Activated T-cell treated with anti-CD3 and anti-CD28 coated beads, Interleukin-2, amount 50 U/mL, for 72 hours (primary cell): ENCODE measurements at places on chromosomes 11 and 22. TPM values are rescaled to one million over a fixed set of nuclear protein-coding genes. Genes with fewer than 3 reads are reported as not detected.

Gene POU2AF3
- total RNA-seq, result 0.32 TPM

Gene CDPF1
- total RNA-seq, result 14.9 TPM

DNA sequence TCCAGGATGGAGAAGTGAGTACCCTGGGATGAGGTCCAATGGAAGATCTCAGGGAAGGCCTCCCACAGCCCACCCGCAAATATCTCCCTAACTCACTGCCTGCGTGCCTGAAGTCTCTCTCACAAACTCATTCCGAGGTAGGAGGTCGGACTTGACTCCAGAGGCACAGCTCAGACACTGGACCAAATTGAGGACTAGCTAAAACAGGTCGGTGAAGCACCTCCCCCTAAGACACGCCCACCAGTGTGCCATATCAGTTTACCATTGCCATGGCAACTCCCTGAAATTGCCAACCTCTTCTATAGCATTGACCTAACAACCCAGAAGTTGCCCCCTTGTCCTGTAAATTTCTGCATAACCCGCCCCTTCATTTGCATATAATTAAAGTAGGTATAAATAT, 17.5 kb downstream of the RPL3 start:
- H3K4me1 ChIP-seq, result peaks cover 9% of the 10 kb centered on the region
- H3K27me3 ChIP-seq, result peaks cover 28% of the 10 kb centered on the region
- H3K36me3 ChIP-seq, result no peaks in the 10 kb centered on the region
- no peak overlapping the region for H3K4me3 ChIP-seq

- no peaks in the 10 kb centered on the region for H3K36me3 ChIP-seq
- no peak overlapping the region for H3K27ac ChIP-seq
- peaks cover 3% of the 10 kb centered on the region for H3K4me1 ChIP-seq
Measured at GRCh38 chr22:30233582-30233981, 13.0 kb downstream of the LIF start.

- no peaks in the 10 kb centered on the region for H3K4me1 ChIP-seq
- no peak overlapping the region for H3K27ac ChIP-seq
- H3K4me3 ChIP-seq, result no peak overlapping the region
- H3K27me3 ChIP-seq, result peaks cover 38% of the 10 kb centered on the region
Measured at GRCh38 chr11:60235321-60235720, 7.6 kb downstream of the MS4A4E start.

GRCh38 chr22:29062286-29062821, 723 bp upstream of the C22orf31 start:
- H3K27me3 ChIP-seq, result peaks cover 7% of the 10 kb centered on the region
- H3K4me3 ChIP-seq, result no peak overlapping the region
- H3K27ac ChIP-seq, result no peak overlapping the region
- no peaks in the 10 kb centered on the region for H3K36me3 ChIP-seq

DNA sequence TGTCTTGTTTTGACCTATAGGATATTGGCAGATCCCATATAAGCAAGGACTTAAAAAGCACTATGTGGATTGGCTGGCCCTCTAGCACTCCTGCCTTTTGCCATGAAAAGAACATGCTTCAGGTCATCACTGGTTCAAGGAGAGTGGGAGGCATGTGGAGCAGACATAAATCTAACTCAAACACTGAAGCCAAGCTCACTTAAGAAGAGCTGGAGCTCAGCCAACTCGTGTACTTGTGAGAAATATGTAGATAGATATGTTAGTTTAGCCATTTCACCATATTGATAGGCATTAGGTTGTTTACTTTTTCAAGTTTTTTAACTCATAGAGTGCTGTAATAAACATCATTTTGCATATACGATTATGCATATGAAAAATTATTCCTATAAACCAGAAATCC, 19.9 kb upstream of the BBOX1 start:
- no peaks in the 10 kb centered on the region for H3K4me1 ChIP-seq
- no peaks in the 10 kb centered on the region for H3K36me3 ChIP-seq
- DNase-seq, result no peak
- H3K27ac ChIP-seq, result no peak overlapping the region
- no peaks in the 10 kb centered on the region for H3K27me3 ChIP-seq
- H3K4me3 ChIP-seq, result no peak overlapping the region

DNA sequence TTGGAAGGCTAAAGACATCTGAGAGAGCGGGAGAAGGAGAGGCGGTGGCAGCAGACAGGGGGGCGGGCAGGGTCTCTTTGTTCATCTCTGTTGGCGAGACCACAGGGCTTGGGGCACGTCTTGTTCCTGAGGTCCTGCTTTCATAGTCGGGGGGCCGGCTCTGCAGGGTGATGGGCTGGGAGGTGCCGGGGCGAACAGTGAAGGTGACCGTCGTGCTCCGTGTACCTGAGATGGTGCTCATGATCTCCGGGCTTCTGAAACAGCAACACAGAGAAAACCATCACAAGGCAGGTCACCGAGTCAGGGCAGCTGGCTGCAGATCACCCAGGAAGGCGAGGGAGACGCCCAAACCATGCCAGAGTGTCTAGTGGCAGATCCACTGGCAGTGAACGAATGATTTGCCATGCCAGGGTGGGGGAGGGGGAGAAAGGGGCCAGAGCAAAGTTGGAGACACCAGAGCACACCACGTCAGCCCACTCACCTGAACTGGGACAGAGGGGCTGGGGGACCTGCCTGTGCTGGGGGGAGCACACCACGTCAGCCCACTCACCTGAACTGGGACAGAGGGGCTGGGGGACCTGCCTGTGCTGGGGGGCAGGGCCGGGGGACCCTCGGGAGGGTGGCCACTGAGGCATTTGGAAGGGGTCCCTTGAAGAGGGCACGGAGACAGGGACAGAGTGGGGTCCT, 75.0 kb downstream of the CTTN start:
- H3K4me3 ChIP-seq, result no peak overlapping the region
- no peaks in the 10 kb centered on the region for H3K36me3 ChIP-seq
- no peak overlapping the region for H3K27ac ChIP-seq
- DNase-seq, result no peak
- H3K27me3 ChIP-seq, result peaks cover 23% of the 10 kb centered on the region

DNA sequence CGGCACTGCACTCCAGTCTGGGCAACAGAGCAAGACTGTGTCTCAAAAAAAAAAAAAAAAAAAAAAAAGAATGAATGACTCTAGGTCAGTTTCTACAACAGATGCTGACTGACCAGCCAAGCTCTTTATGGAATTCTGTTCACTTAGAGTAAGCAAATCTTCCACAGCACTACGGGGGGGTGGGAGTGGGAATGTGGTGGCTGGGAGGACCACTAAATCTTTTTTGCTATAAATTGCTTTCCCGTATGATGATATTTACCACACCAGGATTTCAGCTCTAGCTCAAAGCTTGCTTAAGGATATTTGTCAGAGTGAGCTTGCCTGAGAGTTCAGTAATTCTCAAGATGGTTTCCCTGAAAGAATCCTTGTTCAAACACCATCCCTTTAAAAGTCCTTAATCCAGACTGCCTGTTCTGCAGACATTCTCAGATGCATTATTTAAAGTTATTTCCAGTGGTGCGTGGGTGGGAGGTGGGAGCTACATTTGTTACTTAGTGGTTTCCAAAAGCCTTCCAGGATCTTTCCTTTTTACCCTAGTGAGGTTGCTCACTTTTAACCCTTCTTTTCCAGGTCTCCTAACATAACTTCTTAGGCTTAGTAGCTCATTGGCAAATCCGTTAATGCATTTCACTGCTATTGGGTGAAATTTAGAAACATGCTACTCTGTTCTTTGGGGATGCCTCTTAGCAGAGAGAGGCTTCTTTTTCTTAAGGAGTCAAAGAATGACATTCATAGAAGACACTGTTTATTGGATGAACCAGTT, 65.9 kb downstream of the UBASH3B start:
- H3K27me3 ChIP-seq, result peaks cover 11% of the 10 kb centered on the region
- no peak for DNase-seq
- no peaks in the 10 kb centered on the region for H3K36me3 ChIP-seq
- no peak overlapping the region for H3K27ac ChIP-seq
- H3K4me1 ChIP-seq, result peaks cover 75% of the 10 kb centered on the region

DNA sequence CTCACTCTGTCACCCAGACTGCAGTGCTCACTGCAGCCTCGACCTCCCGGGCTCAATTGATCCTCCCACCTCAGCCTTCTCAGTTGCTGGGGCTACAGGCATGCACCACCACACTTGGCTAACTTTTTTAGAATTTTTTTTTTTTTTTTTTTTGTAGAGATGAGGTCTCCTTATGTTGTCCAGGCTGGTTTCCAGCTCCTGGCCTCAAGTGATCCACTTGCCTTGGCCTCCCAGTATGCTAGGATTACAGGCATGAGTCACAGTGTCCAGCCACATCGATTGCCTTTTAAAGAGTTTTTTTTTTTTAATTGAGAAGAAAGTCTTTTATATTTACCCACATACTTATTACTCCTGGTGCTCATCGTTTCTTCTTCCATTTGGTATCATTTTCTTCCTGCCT, 30.0 kb downstream of the PARVG start:
- H3K4me3 ChIP-seq, result no peak overlapping the region
- peaks cover 14% of the 10 kb centered on the region for H3K36me3 ChIP-seq
- no peaks in the 10 kb centered on the region for H3K27me3 ChIP-seq
- no peak for DNase-seq
